ENCODE measurements at places on chromosomes 11 and 22.

GRCh38 chr11:121814296-121814695 lies 301.7 kb downstream of the BLID start:
- DNase-seq, result no peak

DNA sequence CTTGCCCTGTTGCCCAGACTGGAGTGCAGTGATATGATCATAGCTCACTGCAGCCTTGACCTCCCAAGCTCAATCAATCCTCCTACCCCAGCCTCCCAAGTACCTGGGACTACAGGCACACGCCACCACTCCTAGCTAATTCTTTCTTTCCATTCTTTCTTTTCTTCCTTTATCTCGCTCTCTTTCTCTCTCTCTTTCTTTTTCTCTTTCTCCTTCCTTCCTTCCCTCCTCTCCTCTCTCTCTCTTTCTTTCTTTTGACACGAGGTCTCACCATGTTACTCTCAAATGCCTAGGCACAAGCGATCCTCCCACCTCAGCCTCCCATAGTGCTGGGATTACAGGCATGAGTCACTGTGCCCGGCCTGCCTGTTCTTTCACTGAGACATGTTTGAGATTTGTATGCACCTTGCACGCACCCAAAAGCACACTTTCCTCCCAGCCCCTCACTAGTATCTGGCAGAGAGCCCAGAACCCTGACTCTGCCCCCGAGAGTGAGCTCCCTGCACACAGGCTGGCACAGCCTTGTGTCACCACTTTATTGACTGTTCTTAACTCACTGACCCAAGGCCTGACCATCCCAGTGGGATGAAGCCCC lies 56.8 kb downstream of the CD6 start:
- DNase-seq, result peak; percentile 33

- no peak for DNase-seq
Observed at GRCh38 chr11:36451681-36452080, 58.4 kb downstream of the TRAF6 start.

- no peak for DNase-seq
Observed at GRCh38 chr11:40987776-40988435, 471.5 kb downstream of the LRRC4C start.

DNA sequence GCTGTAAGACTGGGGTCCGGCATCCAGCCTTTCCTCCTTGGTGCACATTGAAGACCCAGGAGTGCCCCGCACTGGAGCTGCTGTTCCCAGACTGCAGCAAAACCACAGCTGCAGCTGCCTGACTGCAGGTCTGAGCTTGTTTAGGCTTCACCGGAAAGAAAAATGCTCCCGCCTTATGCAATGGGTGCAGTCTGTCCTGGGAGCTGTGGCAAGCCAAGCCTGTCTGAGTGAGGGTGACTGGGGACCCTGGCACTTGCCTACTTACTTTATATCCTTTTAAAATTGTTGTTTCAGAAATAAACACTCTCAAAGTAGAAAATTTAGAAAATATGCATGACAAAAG lies 23.3 kb upstream of the CD44 start:
- DNase-seq, result no peak

GRCh38 chr22:22558972-22559603 lies at the start of gene PRAME:
Gene PRAME (minus strand): TSS chr22:22559265. CDS start chr22:22556832, 2,433 bp downstream.
- peak; percentile 60 for DNase-seq

DNA sequence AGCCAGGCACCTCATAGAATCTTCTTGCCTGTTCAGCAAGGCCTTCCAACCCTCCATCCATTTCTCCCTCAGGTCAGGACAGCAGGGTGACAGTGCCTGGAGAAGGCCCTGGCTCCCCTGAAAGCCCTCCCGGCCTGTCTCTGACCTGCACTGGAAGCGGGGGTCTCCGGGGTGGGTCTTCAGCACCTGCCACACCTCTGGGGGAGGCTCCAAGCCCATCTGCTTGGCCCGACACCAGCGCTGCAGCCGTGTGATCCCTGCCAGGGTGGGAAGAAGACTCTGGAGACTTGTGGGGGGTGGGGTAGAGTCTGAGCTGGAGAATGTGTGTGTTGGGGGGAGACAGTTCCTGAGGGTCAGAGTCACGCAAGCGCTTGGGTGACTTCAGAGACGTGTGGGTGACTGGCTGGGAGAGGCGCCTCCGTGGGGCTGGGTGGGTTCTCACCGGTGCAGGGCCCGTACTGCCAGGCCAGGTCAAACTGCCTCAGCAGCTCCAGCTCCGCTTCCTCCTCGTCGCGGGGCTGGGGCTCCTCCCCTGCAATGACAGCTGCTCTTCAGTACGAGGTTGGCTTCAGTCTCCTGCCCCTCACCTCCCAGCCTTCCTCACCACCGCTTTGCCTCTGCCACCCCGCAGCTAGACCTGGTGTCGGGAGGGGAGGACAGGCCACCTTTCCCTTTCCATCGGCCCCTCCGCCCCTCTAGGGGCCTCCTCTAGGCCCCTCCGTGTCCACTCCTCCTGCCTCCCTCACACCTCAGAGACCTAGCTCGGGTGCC lies 615 bp downstream of the POLD4 start:
- DNase-seq, result no peak

GRCh38 chr22:48091060-48091650 lies 1328.7 kb downstream of the TBC1D22A start:
- DNase-seq, result no peak

DNA sequence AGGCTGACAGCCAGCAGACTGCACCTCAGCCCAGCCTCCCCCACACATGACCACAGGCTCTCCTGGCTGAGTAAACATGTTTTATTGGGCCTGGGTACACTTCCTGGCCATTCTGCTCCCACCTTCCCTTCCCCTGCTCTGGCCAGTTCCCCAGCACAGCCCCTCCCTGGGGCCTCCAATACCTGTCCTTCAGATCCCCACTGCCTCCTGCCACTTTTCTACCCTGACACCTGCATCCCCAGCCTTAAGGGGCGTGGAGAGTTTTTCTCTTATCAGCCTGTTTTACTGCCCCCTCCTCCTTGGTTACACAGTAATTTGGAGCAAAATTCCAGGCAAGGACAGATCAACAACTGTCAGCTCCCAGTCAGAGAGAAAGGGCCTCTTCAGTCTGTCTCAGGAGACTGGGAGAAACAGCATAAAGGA lies at the start of gene ISX:
TSS of gene ISX (plus strand) at position 363 of the 423 bp plus-strand sequence. CDS start 930 bp downstream, outside the sequence.
- DNase-seq, result no peak

DNA sequence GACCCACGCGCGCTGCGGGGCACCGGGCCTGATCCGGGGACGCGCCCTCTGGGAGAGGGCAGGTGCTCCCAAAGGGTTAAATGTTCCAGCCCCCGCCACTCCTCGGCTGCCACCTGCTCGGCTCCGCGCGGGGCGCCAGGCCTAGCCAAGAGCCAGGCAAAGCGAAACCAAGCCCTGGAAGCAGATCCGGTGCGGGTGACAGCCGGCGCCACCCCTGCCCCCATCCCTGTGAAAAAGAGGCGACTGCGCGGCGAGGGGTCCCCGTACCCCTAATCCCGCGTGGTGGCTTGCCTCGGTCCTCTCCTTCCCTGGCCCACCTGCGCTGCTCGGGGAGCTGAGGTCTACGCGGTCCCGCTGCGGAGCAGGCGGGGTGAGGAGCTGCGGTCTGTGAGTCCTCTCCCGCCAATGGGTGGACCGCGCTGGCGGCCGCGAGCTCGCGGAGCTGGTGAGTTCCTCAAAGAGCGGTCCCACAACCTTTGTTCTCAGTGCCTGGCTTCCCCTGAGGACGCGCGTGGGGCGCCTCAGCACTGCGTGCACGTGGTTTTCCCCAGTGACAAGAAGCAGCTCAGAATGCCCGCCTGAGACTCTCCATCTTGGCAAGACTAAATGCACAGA lies at the start of gene ME3:
TSS of gene ME3 (minus strand) at position 610 of the 615 bp plus-strand sequence.
- peak; percentile 11 for DNase-seq

- no peak for DNase-seq
Observed at GRCh38 chr11:127601578-127601977, 601.0 kb upstream of the KIRREL3 start.
